ENCODE measurements at places on chromosomes 7 and 10. TPM values are rescaled to one million over a fixed set of nuclear protein-coding genes. Genes with fewer than 3 reads are reported as not detected.

Gene CFAP69
- 4.8 TPM for total RNA-seq

Gene NPC1L1
- total RNA-seq: not detected

Gene ICA1
- total RNA-seq: 71.2 TPM

Gene EBF3
- not detected for total RNA-seq

Gene GRM3
- not detected for total RNA-seq

Gene UNCX
- not detected for total RNA-seq

Gene FANK1
- total RNA-seq: 3.8 TPM

Gene NODAL
- total RNA-seq: not detected

Gene PAX2
- not detected for total RNA-seq

Gene TMEM270
- total RNA-seq: not detected

Gene AOC1
- total RNA-seq: 0.88 TPM

Gene ORC5
- total RNA-seq: 4.9 TPM

Gene VGF
- total RNA-seq: not detected

Gene LGI1
- total RNA-seq: not detected

Gene EN2
- not detected for total RNA-seq

Gene MYO3A
- not detected for total RNA-seq

Gene KCNMA1
- total RNA-seq: 107 TPM

Gene TRUB1
- 68.0 TPM for total RNA-seq

Gene NANOS1
- total RNA-seq: 2.3 TPM

Gene INMT
- total RNA-seq: 429 TPM

Gene KLF14
- total RNA-seq: 0.17 TPM

Gene HGF
- 11.4 TPM for total RNA-seq

Gene CASP2
- 18.7 TPM for total RNA-seq

Gene TDRD1
- not detected for total RNA-seq

Gene MALSU1
- total RNA-seq: 45.6 TPM

Gene MRPS16
- total RNA-seq: 31.4 TPM

Gene GPR146
- 28.3 TPM for total RNA-seq

Gene CALHM3
- total RNA-seq: not detected

Gene SAP25
- 18.8 TPM for total RNA-seq

Gene SLC25A28
- total RNA-seq: 45.6 TPM

Gene ADRA2A
- 1.9 TPM for total RNA-seq

Gene MYL10
- total RNA-seq: not detected

Gene MKLN1
- total RNA-seq: 44.8 TPM

Gene CLDN3
- 30.3 TPM for total RNA-seq

Gene PMS2
- 7.6 TPM for total RNA-seq

Gene NEUROD6
- total RNA-seq: not detected

Gene ACTA2
- 295 TPM for total RNA-seq

Gene ATRNL1
- 0.11 TPM for total RNA-seq

Gene AGMO
- not detected for total RNA-seq

Gene CCDC172
- total RNA-seq: not detected

Gene NAT16
- not detected for total RNA-seq

Gene ANXA11
- 147 TPM for total RNA-seq

Data from upper lobe of left lung (tissue), 6 donors.